Hematopoietic multipotent progenitor cell (in vitro differentiated cells): ENCODE measurements at places on chromosomes 2 and 18. TPM values are rescaled to one million over a fixed set of nuclear protein-coding genes. Genes with fewer than 3 reads are reported as not detected.
A peak's percentile ranks its signal among the peaks of the same experiment; 100 is the strongest.

The SLC16A14 gene
- total RNA-seq = 3.8 TPM

The ING5 gene
- total RNA-seq = 43.9 TPM

- peak; percentile 92 for DNase-seq
Measured at GRCh38 chr2:26745609-26746327, 18.3 kb upstream of the SLC35F6 start.

- DNase-seq = no peak
Measured at GRCh38 chr18:13836559-13836958, 12.6 kb downstream of the MC5R start.

DNA sequence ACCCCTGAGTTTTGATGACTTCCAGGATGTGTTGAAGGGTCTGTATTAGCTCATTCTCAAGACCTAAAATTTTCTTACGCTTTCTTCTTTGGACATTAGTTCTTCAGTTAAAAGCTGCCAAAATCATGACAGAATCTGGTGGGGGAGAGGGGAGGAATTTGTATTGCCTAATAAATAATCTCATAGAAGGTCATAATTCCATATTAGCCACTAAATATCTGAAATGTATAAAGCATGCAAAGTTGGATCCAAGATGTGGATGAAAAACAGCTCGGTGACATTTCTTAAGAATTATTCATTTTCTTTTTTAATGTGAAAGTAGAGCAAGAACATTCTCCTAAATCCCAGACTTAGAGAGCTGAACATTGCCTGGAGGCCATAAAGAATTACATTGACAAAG, 120.1 kb downstream of the MMADHC start:
- no peak for DNase-seq
